ENCODE measurements at places on chromosomes 5 and 9. TPM values are rescaled to one million over a fixed set of nuclear protein-coding genes. Genes with fewer than 3 reads are reported as not detected.

DNA sequence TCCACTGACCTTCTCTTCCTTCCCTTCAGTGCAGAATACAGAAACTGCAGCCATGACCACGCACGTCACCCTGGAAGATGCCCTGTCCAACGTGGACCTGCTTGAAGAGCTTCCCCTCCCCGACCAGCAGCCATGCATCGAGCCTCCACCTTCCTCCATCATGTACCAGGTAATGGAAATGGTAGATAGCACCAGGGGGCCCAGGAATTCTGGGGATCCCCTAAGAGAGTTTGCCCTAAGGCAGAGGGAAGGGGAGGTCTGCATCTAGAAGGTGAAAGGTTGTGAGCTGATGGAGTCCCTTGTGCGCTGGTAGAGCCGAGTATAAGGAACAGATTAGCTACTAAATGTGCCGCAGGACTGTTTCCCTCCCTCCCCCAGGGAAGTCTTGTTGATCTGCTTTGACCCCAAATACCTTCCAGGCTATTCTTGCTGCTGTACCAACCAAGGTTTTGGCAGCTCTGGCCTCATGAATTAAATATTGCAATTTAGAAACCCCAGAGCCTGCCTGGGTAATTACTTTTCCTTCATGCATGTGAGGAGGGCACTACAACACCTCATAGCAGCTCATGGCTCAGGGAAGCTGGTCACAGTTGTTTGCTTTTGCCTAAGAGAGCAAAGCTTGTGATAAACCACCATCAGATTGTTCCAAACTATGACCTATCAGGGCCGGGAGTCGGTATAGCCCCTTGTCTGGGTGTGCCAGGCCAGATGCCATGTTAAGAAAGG is 19.6 kb downstream of the CYFIP2 start:
- H3K4me1 ChIP-seq, result no peaks in the 10 kb centered on the region
- DNase-seq, result no peak
- no peaks in the 10 kb centered on the region for H3K27me3 ChIP-seq
- H3K27ac ChIP-seq, result no peak overlapping the region
- no peaks in the 10 kb centered on the region for H3K36me3 ChIP-seq
- no peak overlapping the region for H3K4me3 ChIP-seq

DNA sequence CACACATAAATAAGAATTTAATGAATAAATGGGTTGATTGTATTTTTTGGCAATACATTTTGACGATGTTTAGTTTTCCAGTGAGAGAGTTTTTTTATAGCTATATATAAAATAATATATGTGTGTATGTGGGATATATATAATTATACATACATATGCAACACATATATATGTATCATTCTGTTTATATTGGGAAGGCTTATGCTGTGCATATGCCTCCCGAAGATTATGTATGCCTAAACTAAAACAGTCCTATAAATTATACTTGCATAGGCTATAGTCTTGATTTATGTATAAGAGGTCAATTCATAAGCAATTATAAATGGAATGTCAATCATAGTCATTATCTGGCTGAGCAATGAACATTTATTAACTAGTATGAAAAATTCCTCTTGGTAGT is 151.3 kb upstream of the HMHB1 start:
- H3K27me3 ChIP-seq, result no peaks in the 10 kb centered on the region
- no peak for DNase-seq
- H3K36me3 ChIP-seq, result no peaks in the 10 kb centered on the region
- H3K4me1 ChIP-seq, result no peaks in the 10 kb centered on the region

DNA sequence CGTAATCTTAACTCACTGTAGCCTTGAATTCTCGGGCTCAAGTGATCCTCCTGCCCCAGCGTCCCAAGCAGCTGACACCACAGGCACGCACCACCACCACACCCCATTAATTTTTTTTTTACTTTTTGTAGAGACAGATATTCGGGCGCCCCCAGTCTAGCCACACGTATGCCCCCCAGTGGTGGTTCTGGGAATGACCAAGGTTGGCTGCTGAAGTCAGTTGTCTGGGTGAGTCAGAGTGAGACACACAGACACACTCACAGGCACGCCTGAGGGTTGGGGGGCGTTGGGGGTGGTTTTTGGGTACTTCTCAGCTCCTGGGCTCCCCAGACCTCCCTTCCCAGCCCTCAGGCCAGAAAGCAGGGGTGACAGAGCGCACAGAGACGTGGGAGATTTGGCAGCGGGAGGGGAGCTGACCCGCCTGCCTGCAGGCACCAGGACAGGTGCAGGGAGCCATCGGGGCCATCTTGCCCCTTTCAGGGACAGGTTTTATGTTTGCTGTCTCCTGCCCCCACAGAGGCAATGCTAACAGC is 4.2 kb upstream of the ENTPD8 start:
- H3K27me3 ChIP-seq, result no peaks in the 10 kb centered on the region
- H3K36me3 ChIP-seq, result peaks cover 5% of the 10 kb centered on the region
- H3K4me1 ChIP-seq, result peaks cover 4% of the 10 kb centered on the region
- no peak overlapping the region for H3K4me3 ChIP-seq
- H3K27ac ChIP-seq, result no peak overlapping the region

DNA sequence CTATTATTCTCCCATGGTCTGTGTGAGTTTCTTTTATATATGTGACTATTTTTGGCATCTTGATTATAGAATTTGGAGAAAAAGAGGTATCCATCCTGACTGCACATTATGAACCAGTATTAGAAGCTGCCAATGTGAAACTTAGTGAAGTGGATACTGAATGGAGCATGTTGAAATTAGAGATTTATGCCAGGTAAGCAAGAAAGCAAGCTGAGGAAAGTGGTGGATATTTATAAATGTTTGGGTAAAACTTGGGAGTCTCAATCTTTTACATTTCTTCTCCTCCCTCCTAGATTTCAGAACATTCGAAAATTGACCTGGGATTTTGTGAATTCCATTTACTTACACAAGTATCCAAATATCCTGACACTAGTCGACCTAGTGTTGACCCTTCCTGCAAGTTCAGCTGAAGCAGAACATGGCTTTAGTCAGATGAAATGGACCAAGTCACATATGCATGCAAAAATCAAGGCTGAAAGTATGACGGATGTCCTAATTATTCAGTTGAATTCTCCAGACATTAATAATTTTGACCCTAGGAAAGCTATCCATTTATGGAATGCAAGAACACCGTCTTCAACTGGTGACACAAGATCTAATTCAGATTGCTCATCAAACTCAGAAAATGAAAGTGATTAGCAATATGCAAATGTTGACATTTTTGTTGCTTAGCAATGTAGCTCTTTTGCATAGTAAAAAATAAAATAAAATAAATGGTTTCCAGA is 66.8 kb upstream of the IL7R start:
- H3K4me1 ChIP-seq, result no peaks in the 10 kb centered on the region
- no peaks in the 10 kb centered on the region for H3K36me3 ChIP-seq
- H3K27ac ChIP-seq, result no peak overlapping the region
- DNase-seq, result no peak
- no peak overlapping the region for H3K4me3 ChIP-seq

- no peak for DNase-seq
- no peak overlapping the region for H3K27ac ChIP-seq
- no peaks in the 10 kb centered on the region for H3K27me3 ChIP-seq
- H3K36me3 ChIP-seq, result no peaks in the 10 kb centered on the region
- no peaks in the 10 kb centered on the region for H3K4me1 ChIP-seq
Measured at GRCh38 chr9:88653911-88654310, 118.9 kb downstream of the NXNL2 start.

- H3K27ac ChIP-seq, result no peak overlapping the region
- peaks cover 3% of the 10 kb centered on the region for H3K4me1 ChIP-seq
- no peaks in the 10 kb centered on the region for H3K27me3 ChIP-seq
- DNase-seq, result no peak
Measured at GRCh38 chr9:90813046-90813445, 11.4 kb downstream of the SYK start.

DNA sequence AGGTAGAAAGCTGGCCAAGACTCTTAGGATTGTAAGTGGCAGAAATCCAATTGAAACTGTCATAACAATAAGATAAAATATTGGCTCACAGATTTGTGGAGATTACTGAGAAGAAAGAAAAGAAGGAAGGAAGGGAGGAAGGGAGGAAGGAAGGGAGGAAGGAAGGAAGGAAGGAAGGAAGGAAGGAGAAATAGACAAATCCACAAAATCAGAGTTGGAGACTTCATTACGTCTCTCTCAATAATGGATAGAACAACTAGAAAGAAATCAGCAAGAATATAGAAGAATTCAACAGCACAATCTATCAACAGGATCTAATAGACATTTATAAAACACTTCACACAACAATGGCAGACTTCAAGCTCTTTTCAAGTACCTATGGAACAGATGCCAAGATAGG is 17.9 kb upstream of the PAM start:
- H3K4me1 ChIP-seq, result no peaks in the 10 kb centered on the region
- no peaks in the 10 kb centered on the region for H3K36me3 ChIP-seq
- DNase-seq, result no peak
- no peaks in the 10 kb centered on the region for H3K27me3 ChIP-seq

- H3K4me1 ChIP-seq, result no peaks in the 10 kb centered on the region
- H3K27ac ChIP-seq, result no peak overlapping the region
- no peak for DNase-seq
- H3K27me3 ChIP-seq, result no peaks in the 10 kb centered on the region
Measured at GRCh38 chr9:137494104-137494544, 35.0 kb upstream of the NSMF start.

DNA sequence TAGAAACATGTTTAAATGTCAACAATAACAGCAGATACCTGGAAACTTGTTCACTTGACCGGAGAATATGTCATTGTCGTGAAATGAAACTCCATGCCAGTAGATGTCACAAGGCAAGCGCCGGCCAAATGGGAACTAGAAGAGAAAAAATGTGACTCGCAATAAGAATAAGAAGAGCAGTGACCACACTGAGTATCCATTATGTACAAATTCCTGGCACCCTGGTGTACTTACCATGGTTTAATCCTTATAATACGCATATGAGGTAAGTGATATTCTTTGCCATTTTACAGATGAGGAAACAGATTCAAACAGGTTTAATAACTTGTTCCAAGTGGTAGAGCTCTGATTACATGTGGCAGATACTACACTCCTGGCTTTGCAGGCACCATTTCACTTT is 53.9 kb downstream of the TTLL11 start:
- H3K36me3 ChIP-seq, result no peaks in the 10 kb centered on the region
- no peaks in the 10 kb centered on the region for H3K27me3 ChIP-seq
- H3K4me3 ChIP-seq, result no peak overlapping the region
- no peak for DNase-seq

DNA sequence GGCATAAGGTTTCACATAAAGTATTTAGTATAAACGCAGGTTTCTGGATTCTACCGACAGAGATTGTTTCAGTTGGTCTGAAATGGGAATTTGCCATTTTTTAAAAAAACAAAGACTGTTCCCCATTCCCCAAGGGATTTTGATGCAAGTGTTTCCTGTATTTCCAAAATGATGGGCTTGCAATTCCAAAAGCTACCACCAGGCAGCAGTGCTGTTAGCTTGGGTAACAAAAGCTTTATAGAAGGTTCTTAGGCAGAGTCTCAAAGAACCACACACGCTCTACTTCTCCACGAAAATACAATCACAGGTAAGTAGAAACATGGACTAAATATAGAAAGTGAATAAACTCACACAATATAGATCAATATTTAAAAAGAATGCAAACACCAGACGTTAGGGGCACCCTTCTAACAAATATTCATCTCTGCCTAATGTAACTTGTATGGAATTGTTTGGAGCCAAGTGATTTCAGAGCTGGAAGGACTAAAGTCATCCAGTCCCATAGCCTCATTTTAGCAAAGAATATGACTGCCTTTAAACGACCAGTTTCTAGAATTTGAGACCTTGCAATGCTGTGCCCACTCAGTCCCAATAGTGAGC is 154.3 kb downstream of the SPOCK1 start:
- no peaks in the 10 kb centered on the region for H3K36me3 ChIP-seq
- H3K4me1 ChIP-seq, result no peaks in the 10 kb centered on the region
- no peak overlapping the region for H3K4me3 ChIP-seq
- H3K27ac ChIP-seq, result no peak overlapping the region
- DNase-seq, result peak; percentile 58

GRCh38 chr9:137880976-137881530 is 3.5 kb downstream of the CACNA1B start:
- no peaks in the 10 kb centered on the region for H3K36me3 ChIP-seq
- H3K4me1 ChIP-seq, result no peaks in the 10 kb centered on the region
- DNase-seq, result no peak
- H3K27me3 ChIP-seq, result no peaks in the 10 kb centered on the region
- H3K4me3 ChIP-seq, result no peak overlapping the region

GRCh38 chr5:3606121-3606831 is 10.6 kb downstream of the IRX1 start:
- no peak overlapping the region for H3K4me3 ChIP-seq
- peaks cover 9% of the 10 kb centered on the region for H3K27me3 ChIP-seq
- no peak for DNase-seq

DNA sequence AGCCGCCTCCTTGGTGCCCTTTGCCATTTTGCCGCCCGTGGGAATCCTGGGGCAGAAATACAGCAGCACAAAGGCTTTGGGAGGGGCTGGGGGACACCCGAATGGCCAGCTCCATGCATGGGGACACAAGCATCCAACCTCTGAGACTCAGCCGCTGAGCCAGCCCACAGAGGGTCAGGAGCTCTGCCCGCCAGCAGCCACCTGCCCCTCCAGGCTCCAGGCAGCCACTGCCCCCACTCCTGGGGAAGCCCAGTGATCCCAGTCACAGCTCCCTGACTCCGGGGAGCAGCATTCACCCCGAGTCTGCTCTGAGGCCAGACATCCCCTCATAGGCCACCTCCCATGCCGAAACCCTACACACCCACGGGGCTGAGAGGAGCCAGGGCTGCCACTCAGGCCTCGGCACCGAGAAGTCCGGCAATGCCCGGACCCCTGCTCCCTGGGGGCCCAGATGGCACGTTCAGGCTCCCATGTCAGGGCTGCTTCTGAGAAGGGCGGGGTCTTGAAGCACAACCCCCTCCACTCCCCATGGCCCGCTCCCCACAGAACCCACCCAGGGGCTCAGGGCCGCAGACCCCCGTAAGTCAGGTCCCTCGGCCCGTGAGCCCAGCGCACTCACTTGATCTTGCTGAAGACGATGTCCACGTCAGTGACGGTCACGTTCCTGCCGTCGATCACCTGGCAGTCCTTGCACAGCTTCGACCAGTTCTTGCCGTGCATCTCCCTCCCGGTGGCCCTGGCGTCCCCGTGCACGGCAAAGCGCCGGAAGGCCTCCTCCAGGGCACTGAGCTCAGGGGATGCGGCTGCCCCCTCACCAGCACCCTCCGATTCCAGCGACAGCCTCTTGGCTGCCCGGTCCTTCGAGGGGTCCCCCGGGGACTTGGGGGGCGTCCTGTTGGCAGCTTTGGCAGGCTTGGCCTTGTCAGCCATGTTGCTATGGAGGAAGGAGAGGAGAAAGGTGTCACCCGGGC is 15.7 kb downstream of the TPPP start:
- no peak for DNase-seq
- H3K4me1 ChIP-seq, result peaks cover 3% of the 10 kb centered on the region
- no peak overlapping the region for H3K4me3 ChIP-seq
- no peak overlapping the region for H3K27ac ChIP-seq
- no peaks in the 10 kb centered on the region for H3K27me3 ChIP-seq

Gene CD74
- total RNA-seq, result 67.2 TPM

Gene ARSI
- total RNA-seq, result 0.22 TPM

Gene PRSS3
- 341 TPM for total RNA-seq

Gene SHROOM1
- total RNA-seq, result 12.7 TPM

Gene WWC1
- total RNA-seq, result 36.4 TPM

Gene PAPPA
- 0.20 TPM for total RNA-seq

Data from pancreas (tissue), 10 donors.